ENCODE measurements at places on chromosomes 7 and 10. TPM values are rescaled to one million over a fixed set of nuclear protein-coding genes. Genes with fewer than 3 reads are reported as not detected.

Gene TRIL
- total RNA-seq = not detected

Gene C10orf53
- not detected for total RNA-seq

Gene TMEM184A
- total RNA-seq = 9.2 TPM

Gene HOXA9
- total RNA-seq = not detected

Gene LIPA
- total RNA-seq = 172 TPM

Gene DUS4L
- total RNA-seq = 9.1 TPM

Gene NKX1-2
- total RNA-seq = 0.15 TPM

Data from Panc1 (cell line).